ENCODE measurements at places on chromosomes 13 and 19. TPM values are rescaled to one million over a fixed set of nuclear protein-coding genes. Genes with fewer than 3 reads are reported as not detected.

Gene LRP3
- total RNA-seq = 27.4 TPM

DNA sequence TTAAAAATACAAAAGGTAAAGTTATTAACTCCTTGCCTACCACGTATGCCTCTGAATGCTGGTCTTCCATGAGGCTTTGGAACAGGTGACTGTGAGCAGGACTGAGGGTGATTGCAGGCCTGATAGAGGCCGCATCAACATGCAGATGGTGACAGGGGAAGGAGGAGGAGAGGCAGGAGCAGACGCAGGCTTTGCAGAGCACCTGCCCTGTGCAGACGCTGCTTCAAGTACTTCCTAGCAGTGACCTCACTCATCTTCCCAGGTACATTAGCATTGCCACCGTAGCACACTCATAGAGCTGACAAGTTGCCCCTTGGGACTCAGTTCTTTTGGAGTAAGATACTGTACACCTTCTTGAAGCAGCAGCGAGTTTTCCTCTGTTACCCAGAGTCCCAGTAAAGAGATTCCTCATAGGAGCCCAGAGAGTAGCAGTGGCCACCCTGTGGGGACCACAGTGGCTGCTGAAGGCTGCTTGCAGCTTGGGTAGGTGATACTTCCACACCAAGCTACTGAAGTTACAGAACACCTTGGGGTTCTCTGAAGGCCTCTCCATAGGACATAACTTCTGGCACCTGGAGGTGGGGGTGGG, 56.0 kb downstream of the ZNF536 start:
- DNase-seq = peak; percentile 56

GRCh38 chr13:72457151-72457550, 270.3 kb downstream of the MZT1 start:
- DNase-seq = no peak

Gene C3
- total RNA-seq = 28.8 TPM
